ENCODE measurements at places on chromosomes 1 and 21.

DNA sequence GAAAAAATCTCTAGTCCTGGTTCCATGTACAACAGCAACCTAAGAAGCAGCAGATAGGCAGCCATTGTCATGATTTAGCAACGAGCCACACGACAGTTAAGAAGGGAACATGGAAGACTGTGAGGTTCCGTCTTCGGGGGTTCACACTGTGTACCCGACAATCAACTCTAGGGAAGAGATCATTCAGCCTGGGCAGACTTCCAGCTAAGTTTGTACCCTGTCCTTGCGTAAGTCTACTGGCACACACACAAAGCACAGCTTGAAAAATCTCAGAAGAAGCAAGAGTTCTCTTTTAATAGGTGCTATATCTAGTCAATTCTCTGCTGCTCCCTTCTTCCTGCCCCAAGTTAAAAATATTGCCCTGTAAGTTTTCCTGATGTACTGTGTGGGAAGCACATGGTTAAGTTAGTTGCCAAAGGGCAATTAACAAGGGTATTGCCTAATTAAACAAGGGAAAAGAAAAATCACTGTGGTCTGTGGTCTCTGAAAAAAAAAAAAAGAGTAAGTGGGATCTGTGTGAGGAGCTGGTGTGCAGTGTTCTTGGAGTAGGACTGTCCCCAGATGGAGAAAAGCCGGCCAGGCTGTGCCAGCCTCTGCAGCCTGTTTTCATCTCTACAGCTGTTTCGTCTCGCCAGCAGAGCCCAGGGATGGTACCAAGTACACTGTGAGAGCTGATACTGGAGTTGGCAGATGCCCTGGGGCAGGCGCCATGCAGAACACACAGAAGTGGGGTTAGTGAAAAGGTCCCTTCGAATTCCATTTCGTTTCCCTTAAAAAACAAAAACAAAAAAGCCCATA, 6.4 kb upstream of the MYBPHL start:
- peaks cover 7% of the 10 kb centered on the region for H3K27me3 ChIP-seq
- H3K27ac ChIP-seq: no peak overlapping the region
- no peaks in the 10 kb centered on the region for H3K36me3 ChIP-seq
- H3K4me1 ChIP-seq: no peaks in the 10 kb centered on the region
- no peak for DNase-seq

DNA sequence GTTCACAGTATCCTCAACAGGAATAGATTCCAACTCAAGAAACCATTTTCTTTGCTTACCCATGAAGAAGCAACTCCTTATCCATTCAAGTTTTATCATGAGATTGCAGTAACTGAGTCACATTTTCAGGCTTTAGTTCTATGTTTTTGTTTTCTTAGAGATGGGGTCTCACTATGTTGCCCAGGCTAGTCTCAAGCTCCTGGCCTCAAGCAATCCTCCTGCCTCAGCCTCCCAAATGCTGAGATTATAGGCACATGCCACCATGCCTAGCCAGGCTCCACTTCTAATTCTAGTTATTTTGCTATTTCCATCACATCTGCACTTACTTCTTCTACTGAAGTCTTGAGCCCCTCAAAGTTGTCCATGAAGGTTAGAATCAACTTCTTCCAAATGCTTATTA, 143.3 kb upstream of the HP1BP3 start:
- no peaks in the 10 kb centered on the region for H3K27me3 ChIP-seq
- peaks cover 5% of the 10 kb centered on the region for H3K36me3 ChIP-seq
- peak overlapping the region; percentile 94 for H3K27ac ChIP-seq
- H3K4me3 ChIP-seq: no peak overlapping the region

GRCh38 chr1:66493731-66494130, 40.2 kb upstream of the SGIP1 start:
- H3K4me3 ChIP-seq: no peak overlapping the region
- no peaks in the 10 kb centered on the region for H3K36me3 ChIP-seq
- peaks cover 33% of the 10 kb centered on the region for H3K27me3 ChIP-seq
- H3K27ac ChIP-seq: no peak overlapping the region
- H3K4me1 ChIP-seq: no peaks in the 10 kb centered on the region

DNA sequence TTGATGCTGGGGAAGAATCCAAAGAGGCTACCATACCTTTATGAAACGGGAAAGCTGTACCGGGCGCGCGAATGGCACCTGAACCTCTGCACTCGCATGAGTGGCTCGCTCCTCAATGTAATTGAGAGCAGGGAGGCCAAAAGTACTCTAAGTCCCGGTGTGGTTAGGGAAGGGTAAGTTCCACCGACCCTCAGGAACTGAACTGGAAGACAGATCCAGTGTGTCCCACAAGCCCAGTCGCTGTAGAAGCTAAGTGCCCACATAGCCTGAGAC, 1.0 kb downstream of the GATAD2B start:
- peak overlapping the region; percentile 97 for H3K4me3 ChIP-seq
- peak; percentile 13 for DNase-seq
- H3K27me3 ChIP-seq: no peaks in the 10 kb centered on the region

- no peaks in the 10 kb centered on the region for H3K27me3 ChIP-seq
- peaks cover 15% of the 10 kb centered on the region for H3K36me3 ChIP-seq
- peak overlapping the region; percentile 87 for H3K27ac ChIP-seq
- peak overlapping the region; percentile 16 for H3K4me3 ChIP-seq
- H3K4me1 ChIP-seq: peaks cover 72% of the 10 kb centered on the region
- DNase-seq: no peak
These were observed 67.7 kb downstream of the MACF1 start for GRCh38 chr1:39272027-39272797.

DNA sequence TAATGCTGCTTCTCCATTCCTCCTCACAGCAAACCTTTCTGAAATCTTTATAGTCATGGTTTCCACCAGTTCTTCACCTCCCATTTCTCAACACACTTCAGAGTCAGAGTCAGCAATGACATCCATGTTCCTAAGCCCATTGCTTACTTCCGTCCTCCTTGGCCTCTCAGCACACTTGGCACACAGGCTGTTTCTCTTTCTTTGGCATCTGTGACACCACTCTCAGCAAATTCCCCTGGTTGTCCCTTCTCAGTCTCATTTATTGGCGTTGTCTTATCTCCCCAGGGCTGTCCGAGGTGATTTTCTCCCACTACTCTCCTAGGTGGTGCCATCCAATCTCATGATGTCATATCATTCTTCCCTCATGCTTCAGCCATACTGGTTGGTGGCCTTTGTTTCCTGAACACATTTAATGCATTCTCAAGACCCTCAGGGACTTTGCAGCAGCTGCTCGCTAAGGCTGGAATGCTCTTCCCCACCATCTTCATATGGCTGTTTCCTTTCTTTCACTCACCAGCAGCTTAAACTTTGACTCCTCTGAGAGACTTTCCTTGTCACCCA, 3.3 kb upstream of the LGALS8 start:
- H3K27ac ChIP-seq: peak overlapping the region; percentile 14
- no peaks in the 10 kb centered on the region for H3K27me3 ChIP-seq
- peaks cover 29% of the 10 kb centered on the region for H3K4me1 ChIP-seq
- H3K4me3 ChIP-seq: no peak overlapping the region
- no peak for DNase-seq

GRCh38 chr1:1778663-1779319, 521 bp upstream of the NADK start:
- H3K4me3 ChIP-seq: peak overlapping the region; percentile 82
- peak overlapping the region; percentile 95 for H3K27ac ChIP-seq
- H3K4me1 ChIP-seq: peaks cover 58% of the 10 kb centered on the region
- DNase-seq: peak; percentile 62

GRCh38 chr1:63411066-63411465, 43.6 kb downstream of the ALG6 start:
- no peak overlapping the region for H3K27ac ChIP-seq
- H3K4me3 ChIP-seq: no peak overlapping the region
- H3K4me1 ChIP-seq: no peaks in the 10 kb centered on the region
- H3K27me3 ChIP-seq: no peaks in the 10 kb centered on the region
- H3K36me3 ChIP-seq: peaks cover 18% of the 10 kb centered on the region

DNA sequence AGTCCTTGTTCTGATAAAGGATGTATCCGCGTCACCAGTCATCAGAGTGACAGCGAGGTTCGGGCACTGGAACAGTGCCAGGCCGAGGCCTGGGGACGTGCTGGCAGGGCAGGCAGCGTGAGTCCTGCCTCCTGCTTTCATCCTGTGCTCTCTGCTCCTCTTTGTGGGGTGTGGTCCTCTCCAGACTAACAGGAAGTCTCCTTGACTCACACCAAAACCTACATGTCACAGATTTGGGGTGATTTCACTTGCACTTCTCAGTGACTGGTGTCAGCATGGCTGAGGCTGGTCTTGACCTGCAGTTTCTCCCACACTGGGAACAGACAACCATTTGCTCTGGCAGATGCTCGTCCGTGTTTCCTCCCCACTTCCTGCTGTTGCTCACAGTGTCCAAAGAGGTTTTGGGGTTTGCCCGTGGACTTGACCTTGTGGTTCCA, 8.8 kb upstream of the NLRP3 start:
- H3K27ac ChIP-seq: peak overlapping the region; percentile 95
- H3K4me3 ChIP-seq: peak overlapping the region; percentile 78
- DNase-seq: peak; percentile 49
- no peaks in the 10 kb centered on the region for H3K27me3 ChIP-seq
